ENCODE measurements at places on chromosomes 5 and 9. TPM values are rescaled to one million over a fixed set of nuclear protein-coding genes. Genes with fewer than 3 reads are reported as not detected.

The IFNA13 gene
- not detected for total RNA-seq

The TOR2A gene
- total RNA-seq: 13.8 TPM

The OGN gene
- not detected for total RNA-seq

The MAN2A1 gene
- 48.6 TPM for total RNA-seq

The PLAC8L1 gene
- total RNA-seq: 0.37 TPM

The SPINK1 gene
- total RNA-seq: not detected

The GAPT gene
- total RNA-seq: 39.8 TPM

The FGFR4 gene
- total RNA-seq: 1.5 TPM

The TMEM174 gene
- total RNA-seq: not detected

The C5orf52 gene
- total RNA-seq: not detected

The ZBED3 gene
- total RNA-seq: 3.5 TPM

The CCL27 gene
- total RNA-seq: not detected

The SEMA6A gene
- 0.20 TPM for total RNA-seq

The DDX4 gene
- total RNA-seq: not detected

The KCNMB1 gene
- not detected for total RNA-seq

The RPP25L gene
- total RNA-seq: 18.9 TPM

The PCDHGA10 gene
- total RNA-seq: 1.3 TPM

The SLC6A7 gene
- not detected for total RNA-seq

The QSOX2 gene
- total RNA-seq: 43.3 TPM

The FOXD4L4 gene
- 0.29 TPM for total RNA-seq

The LURAP1L gene
- total RNA-seq: not detected

The C8G gene
- 0.69 TPM for total RNA-seq

The DMRT3 gene
- not detected for total RNA-seq

The C5orf58 gene
- not detected for total RNA-seq

The PHF24 gene
- total RNA-seq: 0.13 TPM

The IL4 gene
- not detected for total RNA-seq

The SIGMAR1 gene
- total RNA-seq: 27.2 TPM

The PCDHB8 gene
- not detected for total RNA-seq

The SAXO1 gene
- total RNA-seq: not detected

The LECT2 gene
- not detected for total RNA-seq

The RNF208 gene
- 1.9 TPM for total RNA-seq

The FAM153A gene
- total RNA-seq: 0.05 TPM

The WDR41 gene
- 33.0 TPM for total RNA-seq
